ENCODE measurements at places on chromosomes 7 and 10. TPM values are rescaled to one million over a fixed set of nuclear protein-coding genes. Genes with fewer than 3 reads are reported as not detected.

The OPN1SW gene
- not detected for total RNA-seq

The PDZD7 gene
- total RNA-seq, result 1.5 TPM

The CNTNAP2 gene
- 25.8 TPM for total RNA-seq

The GTF2IRD1 gene
- total RNA-seq, result 59.4 TPM

The IGFBP1 gene
- not detected for total RNA-seq

The WIPF3 gene
- 0.37 TPM for total RNA-seq

The FAM241B gene
- total RNA-seq, result 50.1 TPM

The FGFBP3 gene
- total RNA-seq, result 7.5 TPM

The CDH23 gene
- 2.0 TPM for total RNA-seq

The RAMP3 gene
- not detected for total RNA-seq

The FEZF1 gene
- 12.7 TPM for total RNA-seq
